ENCODE measurements at places on chromosomes 12 and 14.

- no peak for DNase-seq
These were observed 63.3 kb downstream of the CCDC88C start for GRCh38 chr14:91354221-91354916.

- DNase-seq, result no peak
These were observed 406 bp downstream of the TMEM263 start for GRCh38 chr12:106956048-106956578.

- DNase-seq, result no peak
These were observed 29.6 kb downstream of the PMCH start for GRCh38 chr12:102167821-102168604.

GRCh38 chr12:116529048-116529447 is 30.1 kb upstream of the MAP1LC3B2 start:
- no peak for DNase-seq

GRCh38 chr12:69922999-69923398 is 98.0 kb downstream of the MYRFL start:
- no peak for DNase-seq

DNA sequence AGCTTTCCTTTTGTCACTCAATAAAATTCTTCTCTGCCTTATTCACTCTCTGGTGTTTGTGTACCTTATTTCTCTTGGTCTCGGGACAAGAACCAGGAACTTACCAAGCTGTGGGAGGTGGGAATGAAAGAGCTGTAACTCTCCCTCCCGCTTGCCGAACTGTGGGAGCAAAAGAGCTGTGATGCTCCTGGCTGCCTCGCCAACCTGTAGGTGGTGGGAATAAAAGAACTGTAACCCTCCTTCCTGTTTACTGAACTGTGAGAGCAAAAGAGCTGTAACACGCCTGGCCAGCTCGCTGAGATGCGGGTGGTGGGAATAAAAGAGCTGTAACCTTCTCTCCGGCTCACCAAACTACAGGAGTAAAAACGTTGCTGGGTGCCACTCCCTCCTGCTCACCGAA is 314.1 kb upstream of the LRIG3 start:
- DNase-seq, result no peak

DNA sequence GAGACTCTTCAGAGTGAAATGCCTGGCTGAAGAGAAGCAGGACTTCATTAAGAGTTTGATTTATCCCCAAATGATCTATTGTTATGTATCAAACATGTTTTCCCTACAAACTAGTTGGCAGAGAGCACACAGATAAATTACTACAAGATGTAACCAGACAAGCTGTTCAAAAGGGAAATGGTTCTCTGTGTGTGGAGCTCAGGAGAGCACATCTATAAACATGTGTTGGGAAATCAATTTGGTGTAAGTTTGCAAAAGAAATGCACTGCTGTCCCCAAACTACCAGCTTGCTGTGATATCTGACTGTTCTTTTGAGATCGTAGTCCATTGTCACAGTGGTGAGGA is 159.2 kb downstream of the PAH start:
- DNase-seq, result no peak

GRCh38 chr12:84397263-84397662 is 515.3 kb downstream of the SLC6A15 start:
- no peak for DNase-seq

DNA sequence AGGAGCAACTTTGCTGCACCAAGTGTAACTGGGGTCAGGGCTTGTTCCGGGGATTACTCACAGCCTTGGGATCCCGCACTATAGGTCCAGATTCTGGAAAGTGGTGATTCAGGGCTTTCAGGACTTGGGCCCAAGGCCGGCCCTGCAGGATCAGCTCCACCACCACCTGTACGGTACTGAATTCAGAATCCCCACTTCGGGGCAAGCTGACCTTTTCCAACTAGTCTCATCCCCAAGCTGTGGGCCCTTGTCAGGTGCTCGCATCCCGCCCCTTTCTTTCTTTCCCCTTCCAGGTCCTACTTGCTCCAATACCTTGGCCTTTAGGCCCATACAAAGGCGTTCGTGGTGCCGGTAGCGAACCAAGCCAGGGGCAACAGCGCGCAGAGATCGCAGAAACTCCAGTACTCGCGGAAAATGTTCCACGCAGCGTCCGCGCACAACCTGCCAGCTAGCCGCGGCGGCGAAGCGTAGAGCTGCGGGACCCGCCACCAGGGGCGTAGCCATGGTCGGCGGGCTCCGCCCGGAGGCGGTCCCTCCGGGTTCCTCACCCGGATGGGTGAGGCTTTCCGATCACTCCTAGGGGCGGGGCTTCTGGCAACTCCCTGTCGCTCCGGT is 487 bp downstream of the TINF2 start:
- no peak for DNase-seq

DNA sequence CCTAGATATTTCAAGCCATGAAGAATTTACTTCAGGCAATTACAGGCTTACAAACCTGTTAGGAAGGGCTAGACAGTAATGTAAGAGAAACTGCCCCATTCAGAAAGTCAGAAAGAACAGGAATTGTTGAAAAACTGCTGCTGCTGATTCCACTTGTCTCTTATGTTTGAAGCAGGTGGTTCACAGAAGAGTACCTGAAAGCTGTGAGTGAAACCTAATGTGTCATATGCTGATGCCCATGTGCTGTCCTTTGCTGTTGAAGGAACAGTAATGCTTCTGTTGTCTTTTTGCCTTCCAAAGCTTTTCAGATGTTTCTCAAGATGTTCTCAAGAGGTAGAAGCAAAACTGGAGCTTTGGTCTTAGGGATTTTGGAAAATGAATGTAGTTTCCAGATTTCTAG is 39.0 kb downstream of the MNAT1 start:
- DNase-seq, result no peak

DNA sequence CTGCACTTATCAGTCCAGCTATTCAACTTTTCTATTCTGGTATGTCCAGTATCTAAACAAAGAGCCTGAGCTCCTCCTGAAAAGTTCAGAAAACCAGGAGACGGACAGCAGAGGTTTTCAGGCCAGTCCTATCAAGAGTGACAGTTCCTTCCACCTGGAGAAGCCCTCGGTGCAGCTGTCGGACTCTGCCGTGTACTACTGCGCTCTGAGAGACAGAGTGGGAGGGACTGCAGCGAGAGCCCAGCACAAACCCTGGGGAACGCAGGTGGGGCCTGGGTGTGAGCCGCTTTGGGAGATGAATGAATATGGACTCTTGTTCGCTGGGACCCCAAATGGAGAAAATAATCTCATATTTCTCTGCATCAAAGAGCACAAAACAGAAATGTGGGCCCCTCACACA is 329.8 kb upstream of the OR4E1 start:
- no peak for DNase-seq

- no peak for DNase-seq
These were observed 39.6 kb upstream of the CCDC198 start for GRCh38 chr14:57533214-57533613.

- no peak for DNase-seq
These were observed 19.3 kb downstream of the NFKBIA start for GRCh38 chr14:35385042-35385839.

- no peak for DNase-seq
These were observed 13.9 kb upstream of the ATP2A2 start for GRCh38 chr12:110266980-110267620.

GRCh38 chr14:89909586-89909985 is 44.9 kb downstream of the EFCAB11 start:
- DNase-seq, result no peak
